ENCODE measurements at places on chromosomes 13 and 19. TPM values are rescaled to one million over a fixed set of nuclear protein-coding genes. Genes with fewer than 3 reads are reported as not detected.

The SYCN gene
- total RNA-seq = not detected

The LGALS4 gene
- 1.7 TPM for total RNA-seq

The KCNJ14 gene
- 2.1 TPM for total RNA-seq

The ZNF765 gene
- 13.5 TPM for total RNA-seq

The CFD gene
- 0.53 TPM for total RNA-seq

The TTC9B gene
- not detected for total RNA-seq

The LILRB2 gene
- not detected for total RNA-seq

The TNFSF11 gene
- total RNA-seq = 2.3 TPM

The SOX1 gene
- total RNA-seq = not detected

The LRRC63 gene
- 0.59 TPM for total RNA-seq
